ENCODE measurements at places on chromosomes 6 and 20.

- peak; percentile 62 for DNase-seq
Measured at GRCh38 chr6:15109338-15110090, 136.4 kb upstream of the JARID2 start.

- no peak for DNase-seq
Measured at GRCh38 chr20:12722091-12722490, 286.7 kb upstream of the SPTLC3 start.

- DNase-seq: peak; percentile 72
Measured at GRCh38 chr20:43755390-43755789, 28.6 kb upstream of the GTSF1L start.

DNA sequence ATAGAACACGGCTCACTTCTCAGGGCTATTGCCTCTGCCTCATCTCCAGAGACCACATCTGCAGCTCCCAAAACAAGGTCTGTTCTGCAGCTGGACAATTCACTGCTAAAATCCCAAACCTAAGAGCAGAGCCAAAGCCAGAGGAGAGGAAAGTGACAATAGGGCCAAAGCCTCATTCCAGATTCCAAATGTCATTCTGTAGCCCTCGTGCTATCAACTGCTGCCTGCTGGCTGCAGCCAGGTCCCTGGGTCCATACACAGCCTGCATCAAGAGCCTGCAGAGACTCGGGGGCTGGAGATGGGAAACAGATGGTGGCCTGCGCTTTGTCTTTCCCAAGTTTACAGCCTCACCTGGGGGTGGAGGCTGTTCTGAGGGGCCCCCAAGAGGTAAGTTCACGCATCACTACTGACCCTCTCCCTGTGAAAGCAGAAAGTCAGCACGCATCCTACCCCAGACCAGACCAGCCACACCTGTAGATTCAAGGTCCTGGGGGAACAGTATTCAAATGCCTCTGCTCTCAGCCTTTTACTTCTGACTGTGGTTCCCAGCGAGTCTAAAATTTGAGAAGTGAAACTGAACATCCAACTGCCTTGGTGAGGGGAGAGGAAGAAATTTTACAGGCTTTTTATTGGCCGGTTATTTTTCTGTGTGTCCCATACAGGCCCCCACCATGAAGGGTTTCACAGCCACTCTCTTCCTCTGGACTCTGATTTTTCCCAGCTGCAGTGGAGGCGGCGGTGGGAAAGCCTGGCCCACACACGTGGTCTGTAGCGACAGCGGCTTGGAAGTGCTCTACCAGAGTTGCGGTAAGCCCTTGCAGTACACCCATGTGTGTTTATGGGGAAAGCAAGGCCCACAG is at the start of gene LY86:
Gene LY86, plus strand, starts transcription at position 657 of the 860 bp plus-strand sequence. Its CDS starts 15 bp downstream, at position 672.
- no peak for DNase-seq

DNA sequence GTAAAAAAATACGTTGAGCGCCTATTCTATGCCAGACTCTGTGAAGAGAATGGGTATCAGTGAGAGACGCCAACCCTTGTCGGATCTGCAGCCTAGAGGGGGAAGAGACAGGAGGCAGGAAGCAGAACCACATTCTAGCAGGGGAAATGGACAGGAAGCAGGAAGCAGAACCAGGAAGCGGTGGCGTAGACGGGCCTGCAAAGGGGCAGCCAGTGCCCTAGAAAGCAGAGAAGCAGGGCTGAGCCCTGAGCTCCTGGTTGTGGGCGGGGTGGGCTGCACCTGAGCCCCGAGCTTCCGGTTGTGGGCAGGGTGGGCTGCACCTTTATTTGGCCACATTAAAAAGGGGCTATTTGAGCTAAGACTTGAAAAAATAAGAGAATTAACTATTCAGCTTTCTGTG is 71.9 kb downstream of the FAM120B start:
- DNase-seq: no peak

- no peak for DNase-seq
Measured at GRCh38 chr6:20366082-20366830, 35.4 kb upstream of the E2F3 start.

DNA sequence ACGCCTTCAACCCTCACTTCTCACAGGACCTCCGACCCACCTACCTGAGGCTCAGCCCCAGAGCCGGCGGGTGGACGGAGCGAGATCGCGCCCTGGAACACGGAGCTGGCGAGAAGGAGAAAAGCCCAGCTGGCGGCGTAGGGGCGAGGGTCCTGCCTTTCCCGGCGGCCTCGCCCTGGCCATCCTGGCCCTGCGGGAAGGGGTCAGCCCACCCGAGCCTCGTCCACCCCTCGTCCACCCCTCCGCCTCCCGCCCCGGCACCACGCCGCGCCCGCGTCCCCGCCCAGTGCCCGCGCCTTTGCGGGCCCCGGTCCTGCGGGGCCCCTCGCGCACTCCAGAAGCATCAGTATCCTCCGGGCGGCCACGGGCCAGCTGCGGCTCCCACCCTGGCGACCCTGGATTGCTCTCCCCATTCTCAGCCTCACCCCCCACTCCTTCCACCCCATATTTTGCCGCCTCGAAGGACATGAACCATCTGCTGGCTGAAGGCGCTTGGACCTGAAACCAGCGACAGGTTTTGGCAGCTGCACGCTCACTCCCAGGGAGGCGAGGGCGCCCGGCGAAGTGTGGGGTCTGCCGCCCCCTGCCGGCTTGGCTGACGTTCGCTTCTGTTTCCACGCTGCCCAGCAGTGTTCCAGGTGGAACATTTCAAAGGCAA is 65.1 kb downstream of the PLG start:
- peak; percentile 34 for DNase-seq

DNA sequence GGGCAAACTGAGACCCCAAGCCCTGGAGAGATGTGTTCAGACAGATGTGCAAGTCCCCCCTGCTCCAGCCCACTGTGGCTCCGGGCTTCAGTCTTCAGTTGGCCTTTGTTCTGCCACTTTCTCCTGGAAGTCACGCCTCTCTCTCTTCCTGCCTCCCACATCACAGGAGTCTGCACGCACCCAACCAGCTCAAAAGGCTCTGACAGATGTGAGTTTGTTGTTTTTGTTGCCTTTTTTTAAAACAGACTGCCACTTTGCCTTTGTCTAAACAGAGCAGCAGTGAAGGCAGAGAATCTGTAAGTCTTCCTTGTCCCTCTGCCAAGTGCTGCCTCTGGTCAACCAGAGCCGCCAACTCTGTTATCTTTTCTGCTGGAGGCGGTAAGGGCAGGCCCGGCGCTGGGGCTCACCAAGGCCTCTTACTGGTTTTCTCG is 149.7 kb downstream of the TFAP2C start:
- DNase-seq: peak; percentile 56

DNA sequence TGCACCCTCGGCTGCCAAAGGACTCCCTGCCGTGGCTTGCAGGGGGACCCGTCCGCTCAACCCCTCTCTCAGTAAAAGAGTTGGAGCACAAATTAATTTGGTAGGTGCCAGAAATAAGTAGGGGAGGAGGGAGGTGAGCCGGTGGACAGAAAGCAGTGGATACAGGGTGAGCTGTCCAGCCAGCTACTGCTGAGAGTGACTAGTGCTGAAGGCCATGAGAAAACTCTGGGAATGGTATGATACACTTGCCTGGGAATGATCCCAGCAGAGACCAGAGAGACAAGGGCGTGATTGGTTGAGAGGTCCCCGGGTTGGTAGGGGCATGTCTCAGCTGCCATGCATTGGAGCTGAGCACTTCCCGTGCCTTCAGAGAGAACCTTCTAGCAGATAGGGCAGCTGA is 15.7 kb downstream of the FOXQ1 start:
- DNase-seq: no peak

- DNase-seq: no peak
Measured at GRCh38 chr20:6053776-6054688, at the start of gene LRRN4. Gene LRRN4 (minus strand): TSS chr20:6054060. CDS start chr20:6052799, 1,261 bp downstream.

DNA sequence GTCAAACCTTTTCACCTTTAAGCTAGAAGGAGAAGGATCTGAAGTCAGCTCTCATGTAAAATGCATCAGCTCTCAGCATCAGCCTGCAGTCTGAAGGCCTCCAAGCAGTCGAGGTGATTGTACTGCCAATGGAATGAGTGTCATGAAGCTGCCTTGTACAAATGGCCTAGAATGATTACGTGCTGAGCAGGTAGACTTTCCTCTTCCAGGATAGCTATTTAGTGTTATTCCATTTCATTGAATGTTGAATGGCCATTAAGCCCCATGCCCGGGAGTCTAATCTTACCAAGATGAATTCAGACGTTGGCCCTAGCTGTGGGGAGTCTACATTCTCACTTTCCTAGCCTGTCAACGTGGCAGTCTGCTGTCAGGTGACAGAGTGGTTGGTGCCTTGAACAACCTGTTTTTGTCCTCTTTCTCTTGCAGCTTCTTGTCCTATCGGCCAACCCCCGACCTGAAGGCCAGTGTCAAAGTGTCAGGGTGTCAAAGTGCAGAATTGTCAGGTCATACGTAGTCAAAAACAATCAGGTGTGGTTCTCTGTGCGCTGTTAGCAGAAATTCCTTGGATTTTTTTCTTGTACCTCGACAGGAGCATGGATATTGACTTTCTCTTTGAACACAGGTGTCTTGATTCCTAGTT is 95.2 kb upstream of the TIAM2 start:
- no peak for DNase-seq

DNA sequence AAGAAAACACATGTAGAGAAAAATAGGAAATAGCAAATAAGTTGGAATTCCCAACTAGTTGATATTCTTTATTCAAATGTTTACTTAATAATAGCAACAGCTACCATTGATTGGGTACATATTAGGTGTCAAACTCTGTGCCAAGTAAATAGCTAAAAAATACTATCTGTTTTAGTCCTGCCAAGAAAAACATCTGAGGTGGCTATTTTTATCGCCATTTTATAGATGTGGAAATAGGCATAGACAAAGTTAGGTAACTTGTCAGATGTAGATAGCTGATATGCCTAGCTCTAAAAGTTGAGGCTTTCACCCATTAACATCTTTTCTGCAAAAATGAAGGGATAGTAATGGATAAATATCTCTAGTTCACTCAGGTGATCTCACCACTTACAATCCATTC is 549.2 kb upstream of the ID4 start:
- DNase-seq: no peak

DNA sequence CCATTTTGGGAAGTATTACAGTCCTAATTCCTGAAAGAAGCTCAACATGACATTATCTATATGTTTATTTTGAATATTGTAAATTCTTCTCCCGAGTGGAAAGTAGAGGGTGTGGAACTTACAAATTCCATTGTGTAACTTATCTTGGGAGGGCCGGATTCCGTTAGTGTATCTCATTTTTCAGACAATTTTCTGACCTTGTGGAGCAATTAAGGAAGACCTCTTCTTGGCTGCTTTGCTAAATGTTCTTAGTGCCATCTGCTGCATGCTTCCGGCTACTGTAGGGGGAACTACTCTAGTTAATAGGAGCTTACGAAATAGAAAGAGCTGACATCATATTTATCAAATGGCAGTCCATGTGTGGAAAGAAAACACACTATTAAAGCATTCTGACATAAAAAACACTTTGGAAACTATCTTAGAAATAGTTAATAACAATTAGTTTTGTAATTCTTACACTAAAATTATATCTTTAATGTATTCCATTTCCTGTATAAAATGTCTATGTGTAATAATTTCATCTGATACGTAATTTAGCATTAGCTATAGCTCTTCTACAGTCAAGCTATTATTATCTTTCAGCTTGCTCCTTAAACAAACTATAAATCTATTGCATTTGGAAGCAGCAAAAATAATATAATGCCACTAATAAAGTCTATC is 41.5 kb upstream of the KCNQ5 start:
- DNase-seq: peak; percentile 86

GRCh38 chr6:134622382-134623173 is 304.7 kb upstream of the SGK1 start:
- no peak for DNase-seq

GRCh38 chr20:61493798-61494305 is 241.8 kb downstream of the CDH4 start:
- no peak for DNase-seq

GRCh38 chr6:22943327-22943726 is 374.0 kb downstream of the HDGFL1 start:
- DNase-seq: no peak

DNA sequence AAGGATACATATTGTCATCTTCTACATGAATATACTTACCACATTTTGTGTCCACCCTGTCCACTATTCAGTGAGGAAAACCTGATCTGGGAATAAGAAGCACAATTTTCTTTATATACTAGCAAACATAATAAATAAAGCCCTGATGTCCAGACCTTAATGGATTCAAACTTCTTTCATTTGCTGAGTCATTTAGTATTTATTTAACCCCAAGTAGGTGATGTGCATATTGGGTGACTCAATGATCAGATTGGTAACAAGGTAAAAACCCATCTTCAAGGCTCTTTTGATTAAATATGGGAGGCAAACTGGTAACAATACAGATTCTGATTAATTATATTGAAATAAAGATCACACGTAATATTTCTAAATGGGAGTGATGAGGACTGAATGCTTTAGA is 1159.8 kb upstream of the EYS start:
- DNase-seq: no peak

DNA sequence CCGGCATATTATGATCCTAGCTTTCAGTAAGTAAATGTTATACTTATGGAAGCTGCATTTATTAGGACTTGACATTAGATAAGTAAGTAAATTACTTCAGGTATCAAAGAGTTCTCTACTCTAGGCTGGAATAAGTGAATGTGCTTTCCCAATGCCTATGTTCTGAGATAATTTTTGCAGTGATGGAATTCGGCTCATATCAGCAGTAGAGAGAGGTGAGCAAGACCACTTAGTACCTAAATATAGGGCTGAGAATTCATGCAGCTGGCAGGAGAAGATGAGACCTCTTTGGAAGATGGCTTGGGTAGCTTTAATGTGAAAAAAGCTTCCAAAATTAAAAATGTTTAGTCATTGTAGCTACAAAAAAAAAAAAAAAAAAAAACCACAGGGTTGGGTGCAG is 13.3 kb upstream of the BEND3 start:
- DNase-seq: peak; percentile 23

DNA sequence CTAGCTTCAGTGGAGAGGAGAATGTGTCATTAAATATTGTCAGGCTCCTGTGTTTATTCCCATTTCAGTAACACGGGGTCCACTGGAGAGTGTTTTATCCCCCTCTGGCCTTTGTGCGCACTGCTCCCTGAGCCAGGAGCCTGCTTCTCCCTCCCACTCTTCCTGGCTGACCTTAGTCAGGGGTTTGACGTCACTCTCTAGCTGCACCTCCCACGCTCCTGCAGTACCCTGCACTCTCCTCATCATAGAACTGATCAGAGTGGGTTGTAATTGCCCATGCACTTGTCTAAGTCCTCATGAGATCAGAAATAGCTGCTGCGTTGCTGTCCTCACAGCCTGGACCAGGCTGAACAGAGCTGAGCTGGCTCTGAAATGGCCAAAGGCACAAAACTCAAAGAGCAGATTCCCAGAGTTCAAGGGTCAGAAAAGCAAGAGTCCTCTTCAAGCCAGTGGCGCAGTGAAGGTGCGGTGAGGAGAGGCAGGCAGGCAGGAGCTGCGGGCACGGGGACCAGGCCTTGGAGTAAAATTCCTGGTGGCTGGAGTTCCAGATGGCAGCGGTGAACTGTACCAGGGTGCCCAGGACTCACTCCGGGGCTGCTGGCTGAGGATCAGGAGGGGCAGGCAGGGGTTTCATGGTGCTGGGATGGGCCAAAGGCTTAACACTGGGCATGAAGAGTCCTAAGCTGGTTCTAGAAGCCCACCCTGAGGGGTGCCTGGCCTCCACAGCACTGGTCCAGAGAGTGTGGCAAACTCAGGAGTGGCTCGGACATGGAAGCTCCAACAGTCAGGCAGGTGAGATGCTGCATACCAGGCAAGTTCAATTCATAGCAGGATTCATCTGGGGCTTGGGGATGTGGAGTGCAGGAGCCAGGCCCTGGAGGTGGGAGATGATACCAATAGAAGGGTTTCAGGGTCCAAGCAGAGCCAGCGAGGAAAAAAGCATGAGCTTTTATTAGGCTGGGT is 170.9 kb downstream of the SCP2D1 start:
- DNase-seq: no peak

- peak; percentile 46 for DNase-seq
Measured at GRCh38 chr6:42197555-42198362, 3.0 kb upstream of the GUCA1B start.

- DNase-seq: peak; percentile 15
Measured at GRCh38 chr6:70124882-70125545, 177.9 kb downstream of the COL9A1 start.
